Naive thymus-derived CD8-positive, alpha-beta T cell (primary cell): ENCODE measurements at places on chromosomes 2 and 18.

DNA sequence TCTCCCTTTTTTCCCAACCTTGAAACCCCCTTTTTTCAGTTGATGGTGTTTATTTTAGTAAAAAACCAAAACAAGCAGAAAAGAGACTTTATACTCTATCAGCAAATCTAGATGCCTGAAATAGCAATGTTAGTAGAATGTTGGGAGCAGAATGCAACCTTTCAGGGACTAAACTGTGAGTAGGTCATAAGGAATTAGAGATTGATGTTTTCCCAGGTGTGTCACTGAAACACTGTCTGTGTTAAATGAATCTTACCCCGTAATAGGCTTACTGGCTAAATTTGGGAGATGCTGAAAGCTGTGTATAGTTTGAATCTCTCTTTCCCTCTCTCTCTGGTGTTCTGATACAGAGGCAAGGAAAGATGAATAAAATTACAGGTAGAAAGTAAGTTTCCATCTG is 43.8 kb downstream of the AGFG1 start:
- DNase-seq, result no peak

- DNase-seq, result peak; percentile 11
These were observed 1.1 kb downstream of the RNF103 start for GRCh38 chr2:86622519-86623042.

DNA sequence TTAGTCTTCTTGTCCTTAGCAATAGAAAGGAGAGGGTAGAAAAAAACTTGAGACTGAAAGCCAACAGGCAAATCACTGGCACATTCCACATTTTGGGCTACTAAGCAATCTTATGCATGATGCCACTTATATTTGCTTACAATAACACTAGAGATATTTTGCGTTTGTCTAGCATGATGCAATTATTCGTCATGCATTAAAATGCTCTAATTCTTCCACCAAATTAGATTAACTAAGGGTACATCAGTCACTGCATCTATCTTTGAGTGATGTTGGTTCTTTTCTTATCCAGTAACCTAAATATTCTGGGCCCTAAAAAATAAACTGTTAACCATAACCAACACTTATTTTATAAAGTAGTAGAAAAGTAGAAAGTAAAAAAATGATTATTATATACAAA is 1311.7 kb upstream of the CDH2 start:
- no peak for DNase-seq

GRCh38 chr2:143974262-143974661 is 545.7 kb downstream of the ZEB2 start:
- DNase-seq, result no peak

GRCh38 chr18:21593540-21594257 is 6.8 kb downstream of the ESCO1 start:
- DNase-seq, result no peak

GRCh38 chr2:30981510-30981909 is 156.7 kb downstream of the GALNT14 start:
- DNase-seq, result no peak

- DNase-seq, result no peak
These were observed 119.1 kb downstream of the UXS1 start for GRCh38 chr2:106075048-106075447.

DNA sequence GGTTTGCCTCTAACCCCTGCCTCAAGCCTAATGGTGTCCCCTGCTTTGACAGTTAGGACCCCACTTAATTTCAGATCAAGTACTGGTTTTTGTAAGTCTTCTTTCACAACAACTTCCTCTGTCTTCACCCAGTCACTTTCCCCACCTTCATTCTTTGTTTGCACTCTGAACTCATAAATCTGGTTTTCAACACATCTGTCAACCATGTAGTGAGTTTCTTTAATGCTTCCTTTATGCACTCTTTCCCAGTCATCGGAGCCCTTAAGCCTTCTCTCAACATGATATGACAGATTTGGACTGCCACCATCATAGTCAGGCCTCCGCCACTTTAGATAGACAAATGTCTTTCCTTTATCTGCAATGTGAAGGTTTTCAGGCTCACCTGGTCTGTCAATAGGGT is 109.1 kb downstream of the PLEKHA3 start:
- DNase-seq, result no peak

DNA sequence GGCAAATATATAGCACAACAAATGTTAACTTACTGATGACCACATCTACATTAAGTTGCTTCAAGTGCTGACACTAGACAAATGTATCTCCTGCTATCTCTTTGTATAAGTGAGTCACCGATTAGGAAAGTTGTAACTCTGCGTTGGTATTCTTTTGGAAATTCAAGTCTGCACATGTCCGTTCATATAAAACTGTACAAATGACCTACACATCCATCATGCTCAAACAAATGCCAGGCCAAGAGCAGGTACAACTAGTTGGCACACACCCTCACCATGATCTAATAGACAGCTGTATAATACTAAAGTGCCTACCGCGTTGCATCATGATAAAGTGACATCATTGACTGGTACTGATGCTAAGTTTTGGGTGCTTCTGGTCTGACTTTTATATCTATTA is 141.1 kb downstream of the RBMS1 start:
- no peak for DNase-seq

DNA sequence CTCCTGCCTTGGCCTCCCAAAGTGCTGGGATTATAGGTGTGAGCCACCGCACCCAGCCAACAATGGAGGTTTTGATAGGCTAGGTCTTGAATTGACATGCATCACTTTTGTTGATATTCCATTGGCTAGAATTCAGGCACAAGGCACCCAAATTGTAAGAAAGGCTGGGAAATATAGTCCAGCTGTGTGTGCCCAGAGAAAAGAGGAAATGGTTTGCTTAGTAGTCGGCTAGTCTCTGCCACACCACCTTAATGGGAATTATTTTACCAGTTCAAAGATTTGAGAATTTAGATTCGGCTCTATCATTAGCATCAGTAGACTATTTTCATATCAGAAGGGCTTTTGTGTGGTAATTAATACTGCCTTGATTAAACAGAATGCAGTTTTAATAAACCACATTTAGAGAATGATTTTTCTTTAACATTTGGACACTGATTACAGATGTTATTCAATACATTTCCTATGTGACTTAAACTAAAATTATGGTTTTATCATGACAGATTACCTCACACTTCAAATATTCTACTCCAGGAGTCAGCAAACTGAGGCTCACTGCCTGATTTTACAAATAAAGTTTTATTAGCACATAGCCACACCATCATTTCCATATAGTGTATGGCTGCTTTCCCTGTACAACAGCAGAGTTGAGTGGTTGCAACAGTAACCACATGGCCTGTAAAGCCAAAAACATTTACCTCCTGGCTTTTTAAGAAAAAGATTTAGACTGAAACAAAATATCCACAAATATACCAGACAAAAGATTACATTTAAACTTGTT is 27.4 kb downstream of the DBI start:
- DNase-seq, result no peak

- DNase-seq, result no peak
These were observed 467.6 kb upstream of the HS6ST1 start for GRCh38 chr2:128786316-128786715.

- no peak for DNase-seq
These were observed 66.7 kb downstream of the EMILIN2 start for GRCh38 chr18:2913398-2914005.

DNA sequence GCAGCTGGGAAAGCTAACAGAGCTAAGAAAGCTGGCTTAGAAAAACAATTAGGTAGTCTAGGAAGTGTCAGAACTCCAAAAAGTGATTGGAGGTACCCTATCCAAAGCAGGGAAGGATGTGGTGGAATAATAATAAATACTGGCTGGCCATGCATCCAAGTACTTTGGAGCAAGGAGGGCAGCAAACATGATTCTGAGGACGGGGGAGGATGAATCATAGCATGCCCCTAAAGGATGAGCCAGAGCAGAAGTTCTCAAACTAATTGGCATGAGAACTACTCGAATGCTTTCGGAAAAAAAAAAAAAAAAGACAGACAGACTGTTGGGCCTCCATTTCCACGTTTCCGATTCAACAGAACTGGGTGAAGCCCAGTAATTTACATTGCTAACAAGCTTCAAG is 2.4 kb downstream of the CWC22 start:
- no peak for DNase-seq

DNA sequence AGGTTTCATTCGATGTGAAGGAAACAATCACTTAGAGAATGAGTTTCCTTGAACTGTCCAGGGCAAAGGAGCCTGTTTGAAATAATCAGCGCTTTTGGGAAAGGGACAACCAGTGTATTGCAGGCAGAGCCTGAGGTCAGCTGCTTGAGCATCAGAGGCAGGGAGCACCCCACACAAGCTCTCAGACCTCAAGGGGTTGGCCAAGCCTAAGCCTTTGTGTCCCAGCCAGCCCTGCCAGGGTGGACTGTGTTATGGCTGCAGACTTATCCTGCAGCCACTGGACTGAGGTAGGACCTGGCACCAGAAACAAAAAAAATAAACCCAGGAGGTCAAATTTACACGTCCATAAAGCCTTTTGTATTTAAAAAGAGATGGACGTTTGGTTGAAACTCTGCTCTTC is 228.3 kb downstream of the SEPTIN10 start:
- DNase-seq, result no peak

- DNase-seq, result no peak
These were observed 202.6 kb upstream of the ID2 start for GRCh38 chr2:8479298-8479697.

GRCh38 chr18:62030091-62030985 is 137.5 kb upstream of the RNF152 start:
- DNase-seq, result no peak

- no peak for DNase-seq
These were observed 121.6 kb downstream of the SP100 start for GRCh38 chr2:230537531-230537976.

GRCh38 chr18:77899972-77900754 is 650.5 kb downstream of the GALR1 start:
- DNase-seq, result peak; percentile 70

DNA sequence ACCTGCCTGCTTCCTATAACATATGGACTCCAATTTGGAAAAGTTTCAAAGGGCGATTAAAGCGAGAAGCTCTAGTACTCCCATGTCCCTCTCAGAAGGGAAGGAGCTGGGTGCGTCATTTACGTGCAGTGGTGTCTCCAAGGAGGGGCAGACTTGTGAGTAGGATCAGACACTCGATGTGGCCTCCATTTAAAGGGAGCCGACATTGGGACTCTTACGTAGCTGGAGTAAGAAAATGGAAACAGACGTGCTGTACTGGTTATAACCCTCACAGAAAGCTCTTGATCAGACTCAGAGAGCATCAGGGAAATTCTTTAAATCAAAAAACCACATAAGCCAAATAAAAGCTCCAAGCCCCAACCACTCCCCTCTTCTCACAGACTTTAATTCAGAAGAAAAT is 198.5 kb downstream of the KLHL29 start:
- DNase-seq, result no peak

- DNase-seq, result no peak
These were observed 228.4 kb downstream of the MGAT5 start for GRCh38 chr2:134482131-134482723.

- DNase-seq, result no peak
These were observed 93.8 kb downstream of the C2orf74 start for GRCh38 chr2:61255580-61256437.

DNA sequence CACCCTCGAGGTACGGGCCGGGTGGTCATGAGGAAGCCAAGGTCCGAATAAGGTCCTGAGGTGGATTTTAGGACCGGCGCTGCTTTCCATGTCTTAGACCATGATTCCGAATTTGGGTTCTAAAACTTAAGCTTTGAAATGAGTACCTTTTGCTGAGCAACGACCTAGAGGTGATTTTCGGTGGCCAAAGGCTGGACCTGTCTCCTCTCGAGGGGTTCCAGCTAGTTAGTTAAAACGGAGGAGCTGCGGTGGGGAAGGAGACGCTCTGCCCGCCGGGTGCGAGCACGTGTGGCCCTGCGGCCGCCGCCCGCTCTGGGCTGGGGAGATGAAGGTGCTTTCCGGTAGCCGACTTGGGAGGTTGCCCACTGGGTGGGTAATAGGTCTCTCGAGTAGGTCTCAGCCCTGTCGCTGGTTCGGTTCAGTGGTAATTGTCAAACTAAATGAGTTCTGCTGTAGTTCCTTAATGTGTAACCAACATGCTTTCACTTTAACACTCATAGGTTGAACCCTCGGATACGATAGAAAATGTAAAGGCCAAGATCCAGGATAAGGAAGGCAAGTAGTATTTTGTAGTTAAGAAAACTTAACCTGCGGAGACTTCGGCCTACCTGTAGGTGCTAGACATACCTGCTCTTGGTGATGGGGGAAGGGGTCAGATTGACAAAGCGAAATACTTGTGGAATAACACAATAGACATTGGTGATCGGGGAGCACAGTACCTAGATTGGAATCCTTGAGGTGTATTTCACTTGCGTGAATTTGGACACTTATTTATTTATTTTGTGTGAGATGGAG is 572 bp downstream of the RPS27A start:
- DNase-seq, result peak; percentile 46

GRCh38 chr2:127313406-127313805 is 19.5 kb upstream of the ERCC3 start:
- no peak for DNase-seq

DNA sequence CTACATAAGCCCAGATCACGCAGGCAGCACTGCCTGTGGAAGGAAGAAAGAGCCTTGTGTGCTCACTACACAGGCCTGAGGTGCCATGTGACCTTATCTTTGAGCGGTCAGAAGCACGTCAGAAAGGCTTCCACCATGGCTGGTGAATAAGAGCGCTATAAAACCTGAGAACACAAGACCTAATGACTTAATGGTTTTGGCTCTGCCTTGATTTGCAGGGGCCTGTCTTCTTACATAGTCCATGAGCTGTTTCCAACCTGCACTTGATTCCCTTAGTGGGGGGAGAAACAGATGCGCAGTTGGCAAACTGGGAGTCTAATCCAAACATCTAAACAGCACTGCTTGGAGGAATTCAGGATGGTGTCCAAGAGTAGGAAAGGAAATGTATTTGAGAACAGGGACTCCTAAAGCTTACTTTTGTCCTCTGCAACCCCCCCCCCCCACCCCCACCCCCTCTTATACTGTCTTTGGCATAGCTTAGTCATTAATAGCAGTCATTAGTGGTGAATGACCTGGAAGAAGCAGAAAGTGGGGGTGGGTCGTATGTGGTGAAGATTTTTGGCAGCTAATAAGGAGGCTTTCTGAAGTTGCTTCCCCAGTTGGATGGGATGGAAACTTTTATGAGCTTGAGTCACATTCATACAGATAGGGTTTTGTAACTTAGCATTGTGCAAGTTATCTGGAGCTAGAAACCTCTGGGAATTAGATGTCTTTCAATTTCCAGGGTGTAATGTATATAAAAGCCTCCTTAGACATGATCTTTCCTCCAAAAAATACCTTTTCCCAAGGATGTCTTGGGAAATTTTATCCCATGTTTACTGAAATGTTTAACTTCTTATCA is 454.1 kb downstream of the MEIS1 start:
- no peak for DNase-seq

GRCh38 chr2:175170659-175171304 is 2.8 kb upstream of the ATF2 start:
- DNase-seq, result no peak
